T follicular helper cell (primary cell): ENCODE measurements at places on chromosomes 6 and 20.

- no peak for DNase-seq
Observed at GRCh38 chr6:157148391-157149323, 174.7 kb downstream of the TMEM242 start.

- DNase-seq, result no peak
Observed at GRCh38 chr20:50371878-50372769, 138.1 kb upstream of the PTPN1 start.

- no peak for DNase-seq
Observed at GRCh38 chr6:75843396-75843795, 94.4 kb downstream of the MYO6 start.

GRCh38 chr6:29633534-29633905, 537 bp upstream of the GABBR1 start:
- no peak for DNase-seq

DNA sequence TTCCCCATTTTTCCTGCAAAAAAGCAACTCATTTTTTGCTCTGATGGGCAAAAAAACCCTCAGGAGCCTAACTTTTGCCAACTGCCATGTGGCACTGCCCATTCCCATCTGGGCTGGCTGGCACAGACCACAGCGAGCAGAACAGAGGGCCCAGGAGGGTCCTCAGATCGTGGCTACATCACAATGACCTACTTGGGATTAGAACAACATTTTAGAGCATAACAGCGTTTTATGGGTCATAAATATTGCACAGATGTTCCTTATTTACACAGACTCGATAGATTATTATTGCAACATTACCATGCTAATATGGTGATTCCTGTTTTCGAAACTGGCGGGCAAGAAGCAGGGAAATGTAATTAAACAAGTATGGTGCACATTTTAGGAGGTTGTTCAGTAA, 28.0 kb downstream of the PTPRT start:
- no peak for DNase-seq

GRCh38 chr20:54056762-54057639, 13.4 kb downstream of the BCAS1 start:
- no peak for DNase-seq

GRCh38 chr6:157368359-157369049, 12.5 kb upstream of the ZDHHC14 start:
- no peak for DNase-seq

DNA sequence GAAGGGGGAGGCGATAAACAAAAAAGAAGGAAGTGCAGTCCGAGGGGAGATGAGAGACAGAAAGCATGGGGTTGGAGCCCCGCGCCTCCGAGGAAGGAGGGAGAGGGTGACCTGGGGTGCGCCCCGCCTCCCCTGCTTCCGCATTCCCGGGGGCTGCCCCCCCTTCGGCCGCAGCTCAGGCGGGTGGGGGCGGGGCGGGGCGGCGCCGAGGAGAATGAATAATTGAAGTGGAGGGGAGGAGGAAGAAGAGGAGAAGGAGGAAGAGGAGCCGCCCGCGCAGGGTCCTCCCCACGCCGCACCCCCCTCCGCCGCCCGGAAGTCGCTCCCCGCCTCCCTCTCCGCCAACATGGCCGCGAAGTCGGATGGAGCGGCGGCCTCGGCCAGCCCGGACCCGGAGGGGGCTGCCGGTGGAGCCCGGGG, at the start of gene XKR7:
TSS of gene XKR7 (plus strand) at position 322 of the 420 bp plus-strand sequence. CDS start at position 347, 25 bp downstream.
- DNase-seq, result no peak

GRCh38 chr20:19003366-19004336, 190.1 kb downstream of the SCP2D1 start:
- no peak for DNase-seq

GRCh38 chr20:623704-624103, 13.6 kb upstream of the TCF15 start:
- no peak for DNase-seq

DNA sequence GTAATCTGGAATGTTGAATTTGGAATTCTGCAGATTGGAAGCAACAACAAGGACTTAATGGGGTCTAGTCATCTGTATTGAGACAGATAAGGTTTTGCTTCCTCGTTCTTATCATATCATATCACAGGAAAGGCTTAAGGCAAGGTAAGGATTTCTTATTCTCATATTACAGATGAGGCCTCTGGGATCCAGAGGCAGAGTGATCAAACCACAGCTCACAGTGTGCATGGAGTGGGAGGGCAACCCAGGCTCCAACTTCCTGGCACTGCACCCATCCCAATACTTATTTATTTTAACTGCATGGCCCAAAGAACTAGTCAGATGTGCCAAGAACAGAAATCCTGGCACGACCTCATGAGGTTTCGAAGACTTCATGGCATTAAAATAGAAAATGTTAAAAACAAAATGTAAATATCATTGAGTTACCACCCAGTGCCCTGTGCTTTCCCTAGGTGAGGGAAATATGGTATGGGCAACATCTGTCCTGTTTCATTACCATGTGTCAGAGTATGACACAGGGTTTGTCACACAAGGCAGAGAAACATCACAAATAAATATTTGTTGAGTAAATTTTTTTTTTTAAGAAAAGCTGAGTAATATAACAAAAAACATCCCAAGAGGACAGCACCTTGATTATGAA, 191.9 kb downstream of the ISM1 start:
- DNase-seq, result no peak

DNA sequence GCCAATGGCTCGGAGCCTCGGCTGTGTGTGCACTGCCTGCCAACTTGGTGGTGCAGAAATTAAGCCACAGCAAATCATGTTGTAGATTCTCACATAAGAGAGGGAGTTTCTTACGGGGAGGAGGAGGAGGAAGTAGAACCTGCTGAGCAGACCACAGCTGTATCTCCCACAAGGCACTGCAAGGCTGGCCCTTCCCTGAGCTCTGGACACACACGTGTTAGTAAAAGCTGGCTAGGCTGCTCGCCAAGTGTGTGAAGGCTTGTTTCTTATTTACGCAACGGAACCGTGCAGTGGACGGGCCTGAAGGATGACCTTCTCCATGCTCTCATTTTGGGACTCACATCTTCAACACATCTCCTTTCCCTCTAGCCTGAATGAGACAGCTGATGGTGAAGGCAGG, 15.7 kb upstream of the QKI start:
- no peak for DNase-seq

- no peak for DNase-seq
Observed at GRCh38 chr6:90218959-90219208, 77.8 kb downstream of the BACH2 start.

- DNase-seq, result no peak
Observed at GRCh38 chr20:478010-478948, 15.9 kb upstream of the TBC1D20 start.

DNA sequence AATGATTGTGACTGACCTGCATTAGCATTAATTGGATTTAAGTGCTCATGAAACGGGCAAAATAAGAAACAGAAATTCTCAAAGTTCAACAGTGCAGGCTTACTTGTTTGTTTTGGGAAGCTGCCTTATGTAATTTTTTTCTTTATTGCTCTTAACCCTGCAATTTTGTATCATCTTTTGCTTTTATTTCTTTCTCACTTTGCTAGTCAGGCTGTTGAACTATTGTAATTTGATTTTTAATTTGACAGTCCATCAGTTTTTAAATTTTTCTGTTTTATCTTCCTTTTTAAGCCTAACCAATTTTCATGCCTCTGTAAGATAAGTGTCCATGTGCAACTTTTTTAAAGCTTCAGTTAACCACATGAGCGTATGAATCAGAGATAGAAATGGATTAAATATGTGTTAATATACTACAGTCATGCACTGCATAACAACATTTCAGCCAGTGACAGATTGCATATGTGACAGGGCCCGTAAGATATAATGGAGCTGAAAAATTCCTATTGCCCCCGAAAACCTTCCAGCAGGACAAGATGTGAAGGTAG, 44.6 kb downstream of the PEX7 start:
- no peak for DNase-seq

DNA sequence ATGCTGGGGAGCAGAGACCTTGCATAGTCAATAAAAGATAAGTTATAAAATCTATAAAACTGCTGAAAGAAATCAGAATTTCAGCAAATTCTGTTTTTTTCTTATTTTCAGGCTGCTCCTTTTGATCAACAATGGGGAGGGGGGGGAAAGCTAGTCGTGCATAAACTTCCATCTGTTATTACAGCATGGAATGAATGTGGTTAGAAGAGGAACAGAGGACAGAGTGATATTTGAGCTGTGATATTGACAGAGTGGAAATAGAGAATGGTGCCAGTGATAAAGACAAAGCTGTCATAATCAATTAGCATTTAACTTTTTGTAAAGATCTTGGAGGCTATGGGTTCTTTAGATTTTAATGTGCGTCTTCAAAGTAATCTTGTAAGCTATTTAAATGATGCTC, 43.4 kb upstream of the QKI start:
- DNase-seq, result no peak

DNA sequence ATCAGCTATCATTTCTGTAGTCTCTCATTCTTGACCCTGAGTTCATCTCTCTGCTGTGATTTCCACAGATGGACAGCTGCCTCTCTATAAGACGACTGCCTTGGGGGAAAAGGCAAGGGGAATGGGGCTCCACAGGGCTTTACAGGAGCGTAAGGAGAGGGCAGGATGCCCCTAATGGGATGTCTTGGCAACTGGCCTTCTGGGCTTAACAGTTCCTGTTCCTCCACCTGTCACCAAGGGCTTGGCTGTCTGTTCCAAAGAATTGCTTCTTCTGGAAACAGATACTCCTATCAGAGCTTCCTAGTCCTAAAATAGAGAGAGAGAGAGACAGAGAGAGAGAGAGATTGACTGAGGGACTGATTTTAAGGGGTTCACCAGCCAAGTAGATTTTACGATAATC, 181.9 kb downstream of the TMEM200A start:
- DNase-seq, result no peak

GRCh38 chr20:59082077-59082740, 39.6 kb upstream of the PRELID3B start:
- DNase-seq, result no peak

- no peak for DNase-seq
Observed at GRCh38 chr6:142407685-142408273, 106.0 kb downstream of the ADGRG6 start.

GRCh38 chr6:54291146-54291545, 17.1 kb upstream of the TINAG start:
- DNase-seq, result no peak

- no peak for DNase-seq
Observed at GRCh38 chr6:105428342-105428957, 25.6 kb upstream of the PREP start.

DNA sequence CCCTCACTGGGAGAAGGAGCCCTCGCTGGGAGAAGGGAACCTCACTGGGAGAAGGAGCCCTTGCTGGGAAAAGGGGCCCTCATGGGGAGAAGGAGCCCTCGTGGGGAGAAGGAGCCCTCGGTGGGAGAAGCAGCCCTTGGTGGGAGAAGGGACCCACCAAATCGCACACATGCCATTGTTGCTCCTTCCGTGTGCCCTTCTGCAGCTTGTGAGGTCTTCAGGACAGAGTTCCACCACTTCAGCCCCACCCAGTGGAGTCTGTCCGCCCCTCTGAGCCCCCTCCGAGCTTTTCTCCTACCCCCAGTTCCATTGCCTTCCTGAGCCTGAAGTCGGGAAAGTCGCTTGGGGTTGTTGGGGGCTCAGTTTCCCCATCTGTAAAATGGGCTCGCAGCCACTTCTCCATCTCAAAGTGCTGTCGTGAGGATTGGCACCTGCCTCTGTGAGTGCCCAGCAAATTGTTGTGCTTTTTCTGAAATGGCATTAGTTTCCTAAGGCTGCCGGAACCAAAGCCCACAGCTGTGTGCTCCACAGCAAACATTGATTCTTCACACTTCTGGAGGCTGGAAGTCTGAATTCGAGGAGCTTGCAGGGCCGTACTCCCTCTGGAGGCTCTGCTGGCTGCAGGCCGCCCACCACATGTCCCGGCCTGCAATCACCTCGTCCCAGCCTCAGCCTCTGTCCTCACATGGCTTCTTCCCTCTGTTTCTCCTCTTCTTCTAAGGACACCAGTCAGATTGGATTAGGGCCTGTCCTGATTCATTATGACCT, 124.7 kb upstream of the PMEPA1 start:
- no peak for DNase-seq

DNA sequence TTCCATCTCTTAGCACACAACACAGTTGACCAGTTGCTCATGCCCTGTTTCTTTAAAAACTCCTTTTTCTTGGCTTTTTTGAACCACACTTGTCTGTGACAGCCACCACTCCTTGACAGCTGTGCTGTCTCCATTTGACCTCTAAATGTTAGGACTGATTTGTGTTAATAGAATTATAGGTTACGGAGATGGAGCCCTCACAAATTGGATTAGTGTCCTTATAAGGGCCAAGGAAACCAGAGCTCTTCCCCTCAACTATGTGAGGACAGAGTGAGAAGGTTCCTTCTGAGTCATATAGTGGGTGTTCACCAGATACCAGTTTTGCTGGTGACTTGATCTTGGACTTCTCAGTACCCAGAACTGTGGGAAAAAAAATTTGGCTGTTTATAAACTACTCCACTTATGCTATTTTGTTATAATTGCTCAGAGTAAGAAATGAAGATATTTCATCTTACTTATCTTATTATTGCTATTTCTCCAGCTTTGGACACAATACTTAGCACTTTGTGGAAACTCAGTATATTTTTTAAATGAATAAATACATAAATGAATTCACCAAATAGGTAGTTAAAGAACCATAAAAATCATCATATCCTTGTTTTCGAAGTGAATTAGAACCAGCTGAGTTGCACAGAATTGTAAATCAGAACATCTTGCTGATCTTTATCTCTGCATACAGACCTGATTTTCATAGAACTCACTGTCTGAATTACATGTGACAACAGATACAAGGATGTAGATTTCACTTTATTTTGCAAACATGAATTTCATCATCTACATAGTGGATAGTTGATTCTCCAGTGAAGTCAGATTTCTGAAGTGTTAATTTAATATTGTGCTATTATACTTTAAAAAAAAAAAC, 598.5 kb upstream of the IRAK1BP1 start:
- DNase-seq, result no peak

GRCh38 chr6:29951882-29952281, 9.6 kb downstream of the HLA-A start:
- no peak for DNase-seq

GRCh38 chr6:11653028-11653583, 115.6 kb downstream of the TMEM170B start:
- DNase-seq, result no peak

- no peak for DNase-seq
Observed at GRCh38 chr6:45657226-45657625, 279.5 kb upstream of the SUPT3H start.
